ENCODE measurements at places on chromosomes 6 and 20. TPM values are rescaled to one million over a fixed set of nuclear protein-coding genes. Genes with fewer than 3 reads are reported as not detected.

DNA sequence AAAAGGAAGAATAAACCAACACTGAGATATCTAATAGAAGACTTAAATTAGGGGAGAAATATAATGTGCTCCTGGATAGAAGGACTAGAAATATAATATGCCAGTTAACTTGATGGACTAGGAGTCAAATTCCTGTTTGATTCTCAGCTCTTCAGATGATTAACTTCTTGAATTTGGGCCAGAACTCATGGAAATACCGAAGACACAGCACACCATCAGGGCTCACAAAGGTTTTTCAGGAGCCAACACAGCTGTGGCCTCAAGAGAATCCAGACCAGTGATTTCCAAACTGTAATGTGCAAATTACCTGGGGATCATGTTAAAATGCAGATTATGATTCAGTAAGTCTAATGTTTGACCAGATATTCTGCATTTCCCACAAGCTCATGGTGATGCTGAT is 33.8 kb upstream of the LRRC1 start:
- no peak overlapping the region for H3K4me3 ChIP-seq
- no peak overlapping the region for H3K27ac ChIP-seq
- H3K27me3 ChIP-seq, result no peaks in the 10 kb centered on the region
- H3K4me1 ChIP-seq, result no peaks in the 10 kb centered on the region
- no peak for DNase-seq

GRCh38 chr6:88631830-88632229 is 331.6 kb downstream of the RNGTT start:
- H3K4me1 ChIP-seq, result no peaks in the 10 kb centered on the region
- no peak overlapping the region for H3K27ac ChIP-seq
- no peak overlapping the region for H3K4me3 ChIP-seq
- no peaks in the 10 kb centered on the region for H3K27me3 ChIP-seq

- no peaks in the 10 kb centered on the region for H3K4me1 ChIP-seq
- H3K36me3 ChIP-seq, result no peaks in the 10 kb centered on the region
- no peaks in the 10 kb centered on the region for H3K27me3 ChIP-seq
- no peak overlapping the region for H3K4me3 ChIP-seq
- DNase-seq, result no peak
- no peak overlapping the region for H3K27ac ChIP-seq
Observed at GRCh38 chr6:134092449-134092848, 40.0 kb upstream of the SLC2A12 start.

CST1 gene
- not detected for total RNA-seq

DNA sequence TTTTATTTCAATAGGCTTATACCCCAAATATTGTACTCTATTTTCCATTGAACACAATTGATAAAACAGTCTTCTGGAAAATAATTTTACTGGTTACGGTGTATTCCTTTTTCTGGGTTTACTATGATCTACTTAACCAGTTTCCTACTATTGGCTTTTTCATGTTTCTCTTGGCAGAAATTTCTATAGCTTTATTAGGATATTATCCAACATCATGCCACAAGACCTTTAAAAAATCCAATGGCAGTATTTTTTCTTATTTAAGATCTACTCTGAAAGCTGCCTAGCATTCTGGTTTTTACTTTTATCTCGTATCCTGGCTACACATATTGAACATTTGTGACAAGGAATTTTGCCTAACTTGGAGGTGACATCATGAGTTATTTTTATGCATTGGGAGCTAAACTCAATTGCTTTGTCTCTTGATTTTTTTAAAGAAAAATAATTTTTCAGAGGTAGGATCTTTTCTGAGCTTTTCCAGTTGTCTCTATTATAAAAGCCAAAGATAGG is 45.5 kb downstream of the SLC9A8 start:
- H3K4me3 ChIP-seq, result no peak overlapping the region
- no peak for DNase-seq
- no peaks in the 10 kb centered on the region for H3K27me3 ChIP-seq
- no peak overlapping the region for H3K27ac ChIP-seq

HLA-DQA1 gene
- total RNA-seq, result 8.7 TPM

DNA sequence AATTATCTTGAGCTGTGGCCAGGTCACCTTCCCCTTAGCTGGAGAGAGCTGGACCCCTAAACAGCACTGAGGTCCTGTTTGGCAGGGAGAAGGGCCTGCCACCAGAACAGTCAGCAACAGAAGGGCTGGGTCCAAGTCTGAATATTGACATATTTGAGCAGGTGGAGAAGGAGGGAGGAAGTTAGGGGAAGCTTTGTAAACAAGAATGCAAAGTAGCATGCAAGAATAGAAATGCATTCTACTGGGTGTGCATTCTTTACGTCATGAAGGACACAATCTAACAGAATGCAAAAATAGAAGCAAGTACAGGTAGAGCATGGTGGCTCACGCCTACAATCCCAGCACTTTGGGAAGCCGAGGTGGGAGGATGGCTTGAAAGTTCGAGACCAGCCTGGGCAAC is 100.5 kb downstream of the QRSL1 start:
- no peaks in the 10 kb centered on the region for H3K36me3 ChIP-seq
- no peak overlapping the region for H3K27ac ChIP-seq
- no peaks in the 10 kb centered on the region for H3K4me1 ChIP-seq

DNA sequence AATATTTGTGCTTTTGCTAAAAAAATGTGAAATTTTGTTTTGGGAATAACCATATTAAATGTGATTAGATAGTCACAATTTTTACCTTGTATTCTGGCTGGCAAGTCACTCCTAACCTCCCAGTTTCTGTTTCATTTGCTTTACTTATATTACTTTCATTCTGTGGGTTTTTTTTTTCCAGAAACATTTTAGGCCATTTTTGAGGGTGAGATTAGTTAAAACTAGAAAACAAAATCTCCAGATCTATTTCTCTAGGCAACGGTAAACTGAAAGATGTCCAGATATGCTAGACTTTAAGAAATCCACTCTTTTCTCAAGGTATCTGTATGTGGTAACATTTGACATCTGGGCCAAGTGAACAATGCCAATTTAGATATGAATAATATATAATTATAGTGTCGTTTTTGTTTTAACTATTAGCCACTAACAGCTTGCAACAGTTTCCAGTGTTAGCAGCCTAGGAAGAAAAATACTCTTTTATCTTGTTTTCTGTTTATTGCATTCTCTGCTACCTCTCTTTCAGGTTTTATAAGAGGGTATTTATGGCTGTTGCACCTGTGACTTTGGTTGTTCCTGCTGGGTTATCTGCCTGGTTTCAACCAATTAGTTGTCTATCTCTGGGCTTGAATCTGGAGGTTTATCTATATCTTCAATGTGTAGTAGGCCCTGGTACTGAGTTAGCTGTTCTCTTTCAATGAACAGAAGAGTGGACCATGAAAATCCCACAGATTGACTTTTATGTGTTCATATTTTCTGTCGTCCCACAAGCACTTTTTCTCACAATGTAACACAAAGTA is 260.9 kb downstream of the NKAIN2 start:
- H3K4me1 ChIP-seq, result no peaks in the 10 kb centered on the region
- DNase-seq, result no peak
- H3K36me3 ChIP-seq, result no peaks in the 10 kb centered on the region
- H3K4me3 ChIP-seq, result no peak overlapping the region

ADGRF4 gene
- 8.2 TPM for total RNA-seq

DNA sequence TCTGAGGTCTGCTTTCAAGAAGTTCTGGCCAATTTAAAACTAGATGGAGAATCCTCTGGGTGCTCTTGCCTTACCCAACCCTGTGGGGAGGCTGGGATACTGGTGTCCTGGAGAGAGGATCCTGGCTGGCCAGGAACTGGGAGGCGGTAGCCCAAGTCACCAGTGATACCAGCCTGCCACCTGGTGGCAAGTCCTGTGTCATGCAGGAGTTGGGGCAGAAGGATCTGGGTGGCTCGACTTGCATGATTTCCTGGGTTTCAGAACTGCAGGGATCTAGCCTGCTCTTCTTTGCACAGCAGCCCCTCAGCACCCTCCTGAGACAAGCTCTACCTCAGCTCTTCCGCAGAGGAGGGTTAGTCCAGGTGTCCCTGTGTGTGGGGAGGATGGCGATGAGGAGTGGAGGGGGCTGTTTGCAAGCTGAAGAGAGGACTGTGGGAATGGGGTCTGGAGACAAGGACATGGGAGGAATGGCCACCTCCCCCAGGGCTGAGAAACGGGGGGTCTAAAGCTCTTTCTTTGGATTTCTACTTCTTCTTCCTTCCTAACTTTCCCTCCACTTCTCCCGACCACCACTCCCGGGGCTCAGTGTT is 4.2 kb downstream of the KCNK17 start:
- H3K4me3 ChIP-seq, result no peak overlapping the region
- peak; percentile 85 for DNase-seq
- no peaks in the 10 kb centered on the region for H3K4me1 ChIP-seq
- no peak overlapping the region for H3K27ac ChIP-seq

GRCh38 chr6:146281651-146282362 is 252.9 kb downstream of the GRM1 start:
- H3K27ac ChIP-seq, result no peak overlapping the region
- H3K27me3 ChIP-seq, result no peaks in the 10 kb centered on the region
- no peaks in the 10 kb centered on the region for H3K4me1 ChIP-seq
- DNase-seq, result no peak
- no peaks in the 10 kb centered on the region for H3K36me3 ChIP-seq
- H3K4me3 ChIP-seq, result no peak overlapping the region

DNA sequence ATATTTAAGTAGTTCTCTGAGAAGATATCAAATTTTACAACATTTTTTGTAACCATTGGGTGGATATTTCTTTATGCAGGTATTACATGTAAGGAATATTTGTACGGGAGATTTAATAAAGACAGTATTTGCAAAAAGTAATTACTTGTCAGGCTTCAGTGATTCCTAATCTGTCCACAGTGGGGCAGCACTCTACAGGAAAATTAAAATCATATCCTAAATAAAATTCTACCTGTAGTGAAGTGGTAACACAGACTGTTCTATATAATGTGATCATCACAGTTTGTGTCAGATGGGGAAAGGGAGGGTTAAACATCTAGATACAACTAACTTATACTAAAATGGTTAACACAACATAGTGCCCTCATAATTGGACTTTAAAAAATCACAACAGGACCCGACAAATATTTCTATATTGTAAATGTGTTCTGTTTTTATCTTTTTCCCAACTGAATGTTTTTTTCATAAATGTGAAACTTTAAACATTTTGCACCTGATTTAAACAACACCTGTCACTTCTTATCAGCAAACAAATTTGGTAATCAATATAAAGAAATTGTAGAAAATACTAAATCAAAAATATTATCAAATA is 145.6 kb upstream of the MANEA start:
- no peaks in the 10 kb centered on the region for H3K4me1 ChIP-seq
- peak; percentile 60 for DNase-seq
- H3K27me3 ChIP-seq, result no peaks in the 10 kb centered on the region
- no peak overlapping the region for H3K4me3 ChIP-seq
- no peaks in the 10 kb centered on the region for H3K36me3 ChIP-seq

DNA sequence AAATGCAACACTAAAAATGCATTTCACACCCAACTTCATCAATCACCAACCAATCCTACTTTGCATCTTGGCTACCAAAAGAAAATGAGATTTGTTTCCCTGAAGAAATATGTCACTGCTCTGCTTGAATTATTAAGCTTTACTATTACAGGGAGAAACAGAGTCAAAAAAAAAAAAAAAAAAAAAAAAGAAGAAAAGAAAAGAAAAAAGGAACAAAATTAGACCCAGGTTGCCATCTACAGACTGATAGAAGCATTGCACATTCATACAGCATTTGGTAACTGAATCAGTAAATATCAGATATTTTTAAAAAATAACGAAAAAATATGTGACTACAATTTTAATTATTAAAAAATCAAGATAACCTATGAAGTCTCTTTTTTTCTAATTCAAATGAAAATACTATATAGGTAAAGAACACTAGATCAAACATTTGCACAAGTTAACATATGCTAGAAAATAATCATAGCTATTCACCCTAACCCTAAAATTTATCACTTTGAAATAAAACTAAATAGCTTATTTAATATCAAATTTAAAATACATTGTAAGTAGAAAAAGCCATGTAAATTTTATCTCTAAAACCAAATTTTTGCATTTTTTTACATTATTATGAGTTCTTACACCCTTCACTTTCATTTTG is 83.3 kb downstream of the DCDC2 start:
- H3K27me3 ChIP-seq, result no peaks in the 10 kb centered on the region
- no peak for DNase-seq
- no peak overlapping the region for H3K27ac ChIP-seq
- H3K4me1 ChIP-seq, result no peaks in the 10 kb centered on the region
- H3K36me3 ChIP-seq, result no peaks in the 10 kb centered on the region
- H3K4me3 ChIP-seq, result no peak overlapping the region

DNA sequence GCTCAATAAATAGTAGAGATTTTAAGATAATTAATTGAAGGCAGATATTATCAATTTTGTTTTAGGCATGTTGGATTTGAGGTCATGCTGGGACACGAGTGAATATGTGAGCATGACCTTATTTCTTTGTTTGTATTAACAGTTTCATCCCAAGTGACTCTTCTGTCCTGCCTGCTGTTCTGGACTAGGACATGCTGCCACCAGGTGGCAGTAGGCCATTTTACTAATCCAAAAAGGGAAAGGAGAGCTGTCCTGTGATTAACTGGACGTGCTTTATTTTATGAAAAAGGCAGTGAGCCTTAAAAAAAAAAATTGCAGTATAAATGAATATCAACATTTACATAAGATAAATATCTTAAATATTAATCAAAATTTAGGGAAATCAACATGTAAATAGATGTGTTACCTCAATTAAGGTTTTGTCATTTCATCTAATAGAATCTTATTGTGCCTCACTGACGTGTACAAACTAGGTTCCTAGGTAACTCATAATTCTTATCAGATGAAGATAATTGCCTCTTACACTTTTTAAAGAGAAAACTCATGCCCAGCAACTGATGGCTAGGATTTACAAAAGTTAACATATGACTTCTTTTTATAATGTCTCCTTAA is 49.8 kb downstream of the FRK start:
- no peaks in the 10 kb centered on the region for H3K27me3 ChIP-seq
- no peak overlapping the region for H3K27ac ChIP-seq
- DNase-seq, result peak; percentile 82
- H3K36me3 ChIP-seq, result no peaks in the 10 kb centered on the region
- H3K4me3 ChIP-seq, result no peak overlapping the region

TTBK1 gene
- 0.18 TPM for total RNA-seq

DNA sequence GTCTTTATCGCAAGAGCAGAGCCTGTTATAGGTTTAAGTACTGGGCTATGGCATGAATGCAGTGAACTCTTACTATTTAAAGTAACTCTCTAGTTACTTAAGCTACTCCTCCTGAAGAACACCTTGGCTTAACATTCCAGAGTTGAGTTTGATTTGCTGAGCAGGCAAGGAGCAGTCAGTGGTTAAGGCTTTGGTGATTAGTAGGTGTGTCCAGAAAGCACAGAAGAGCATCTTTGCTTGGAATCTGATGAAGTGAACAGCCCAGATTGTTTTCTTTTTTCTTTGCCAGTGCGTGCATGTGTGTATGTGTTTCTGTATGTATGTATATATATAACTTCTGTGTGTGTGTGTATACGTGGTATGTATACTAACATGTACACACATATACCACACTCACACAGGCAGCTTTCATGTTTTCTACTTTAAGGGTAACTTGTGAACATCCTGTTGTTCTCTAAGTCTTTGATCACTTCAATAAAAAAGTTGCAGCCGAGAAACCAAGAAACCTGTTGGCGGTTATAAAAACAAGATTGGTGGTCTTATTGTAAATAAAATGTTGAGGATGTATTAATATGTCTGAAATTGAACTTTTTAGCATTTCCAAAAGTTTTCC is 56.2 kb upstream of the TULP4 start:
- DNase-seq, result no peak
- H3K27me3 ChIP-seq, result no peaks in the 10 kb centered on the region
- H3K4me1 ChIP-seq, result no peaks in the 10 kb centered on the region
- H3K27ac ChIP-seq, result no peak overlapping the region
- H3K36me3 ChIP-seq, result no peaks in the 10 kb centered on the region
- no peak overlapping the region for H3K4me3 ChIP-seq

- peak; percentile 97 for DNase-seq
- H3K27me3 ChIP-seq, result no peaks in the 10 kb centered on the region
- H3K4me3 ChIP-seq, result peak within 1 kb of the TSS; percentile 65
- peak within 1 kb of the TSS; percentile 99 for H3K27ac ChIP-seq
Observed at GRCh38 chr6:135497412-135498184, at the start of gene AHI1. Gene AHI1 (minus strand): TSS chr6:135497740. CDS start chr6:135492237, 5,503 bp downstream.
